Smooth muscle cell of the coronary artery (primary cell): ENCODE measurements at places on chromosomes 13 and 19. TPM values are rescaled to one million over a fixed set of nuclear protein-coding genes. Genes with fewer than 3 reads are reported as not detected.

The TMEM221 gene
- total RNA-seq = under 0.01 and 0.12 TPM in 2 replicates

The NBEA gene
- total RNA-seq = 3.1 and 3.7 TPM in 2 replicates

The POLR2I gene
- 131 and 194 TPM in 2 replicates for total RNA-seq

The ZNF540 gene
- total RNA-seq = 0.30 and 1.3 TPM in 2 replicates

The C5AR1 gene
- 0.08 TPM in 1 of 2 replicates, not detected in the other for total RNA-seq

The OR7C1 gene
- total RNA-seq = not detected in 2 replicates

The FAM83E gene
- 0.38 TPM in 1 of 2 replicates, not detected in the other for total RNA-seq

The POSTN gene
- 24.5 and 1,786 TPM in 2 replicates for total RNA-seq

The ZNF534 gene
- total RNA-seq = 0.08 TPM in 1 of 2 replicates, not detected in the other

The WBP4 gene
- 5.4 and 6.2 TPM in 2 replicates for total RNA-seq

The ALOX5AP gene
- total RNA-seq = 1.1 TPM in 1 of 2 replicates, not detected in the other

The ARHGAP45 gene
- 0.82 and 4.7 TPM in 2 replicates for total RNA-seq

The TRPC4 gene
- 2.6 and 10.1 TPM in 2 replicates for total RNA-seq

The FOXO1 gene
- 1.9 and 7.9 TPM in 2 replicates for total RNA-seq

The VSTM2B gene
- not detected in 2 replicates for total RNA-seq

The KIR2DL1 gene
- total RNA-seq = not detected in 2 replicates

The HSH2D gene
- not detected in 2 replicates for total RNA-seq

The OR10H1 gene
- total RNA-seq = not detected in 2 replicates

The HSD11B1L gene
- total RNA-seq = 10.1 and 11.3 TPM in 2 replicates

The ADGRE3 gene
- total RNA-seq = not detected in 2 replicates

The KLF12 gene
- 7.1 and 7.7 TPM in 2 replicates for total RNA-seq

The KL gene
- total RNA-seq = 0.12 and 0.15 TPM in 2 replicates

The TMEM145 gene
- total RNA-seq = 0.12 TPM in 1 of 2 replicates, not detected in the other

The ARHGAP35 gene
- 26.1 and 29.8 TPM in 2 replicates for total RNA-seq

The PTPRH gene
- 2.5 and 3.9 TPM in 2 replicates for total RNA-seq

The ZNF358 gene
- total RNA-seq = 3.9 and 10.6 TPM in 2 replicates

The C1QTNF9B gene
- not detected in 2 replicates for total RNA-seq

The ZNF738 gene
- 1.1 and 4.1 TPM in 2 replicates for total RNA-seq

The IL27RA gene
- 0.23 and 4.4 TPM in 2 replicates for total RNA-seq

The IZUMO2 gene
- not detected in 2 replicates for total RNA-seq

The ATP1A3 gene
- total RNA-seq = not detected in 2 replicates

The RNF225 gene
- 0.15 TPM in 1 of 2 replicates, not detected in the other for total RNA-seq

The ZNF304 gene
- 9.2 and 10.5 TPM in 2 replicates for total RNA-seq

The MEX3D gene
- total RNA-seq = 29.7 and 35.6 TPM in 2 replicates

The ZNF541 gene
- under 0.01 TPM in 1 of 2 replicates, not detected in the other for total RNA-seq

The PRR19 gene
- total RNA-seq = 0.15 TPM in 1 of 2 replicates, not detected in the other

The TYROBP gene
- total RNA-seq = not detected in 2 replicates

The NCAN gene
- total RNA-seq = under 0.01 TPM in 1 of 2 replicates, not detected in the other

The TUBA3C gene
- total RNA-seq = not detected in 2 replicates

The GTF3A gene
- 43.3 and 122 TPM in 2 replicates for total RNA-seq

The MIA gene
- 0.35 TPM in 1 of 2 replicates, not detected in the other for total RNA-seq

The ZNF382 gene
- 3.7 and 7.3 TPM in 2 replicates for total RNA-seq

The IQCN gene
- 0.23 and 1.3 TPM in 2 replicates for total RNA-seq

The HIPK4 gene
- total RNA-seq = under 0.01 and 0.08 TPM in 2 replicates

The SRRM5 gene
- total RNA-seq = not detected in 2 replicates

The FAM124A gene
- 0.30 and 0.59 TPM in 2 replicates for total RNA-seq

The FUT3 gene
- not detected in 2 replicates for total RNA-seq

The ZNF221 gene
- total RNA-seq = 6.3 and 8.4 TPM in 2 replicates

The KLK7 gene
- total RNA-seq = not detected in 2 replicates
